Fibroblast of pulmonary artery (primary cell): ENCODE measurements at places on chromosomes 2 and 18.

DNA sequence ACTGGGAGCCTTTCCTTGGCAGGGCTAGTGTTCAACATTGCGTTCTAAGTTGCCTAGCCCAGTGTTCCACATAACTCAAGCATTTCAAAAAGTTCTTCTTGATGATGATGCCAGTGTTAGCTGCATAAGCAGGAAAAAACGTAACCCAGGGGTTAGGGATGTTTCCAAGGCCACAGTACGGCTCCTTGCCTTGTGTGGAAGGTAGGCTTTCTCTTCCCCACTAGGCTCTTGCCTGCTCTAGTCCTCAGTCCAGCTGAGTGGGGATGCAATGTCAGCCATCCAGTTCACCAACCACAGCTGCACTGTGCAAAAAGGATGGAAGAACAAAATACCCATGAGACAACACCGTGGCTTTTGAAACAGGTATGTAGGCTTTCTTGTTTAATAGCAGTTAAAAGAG is 28.0 kb upstream of the CYP26B1 start:
- DNase-seq = no peak

GRCh38 chr2:208210688-208211451 is 21.0 kb upstream of the C2orf80 start:
- no peak for DNase-seq

DNA sequence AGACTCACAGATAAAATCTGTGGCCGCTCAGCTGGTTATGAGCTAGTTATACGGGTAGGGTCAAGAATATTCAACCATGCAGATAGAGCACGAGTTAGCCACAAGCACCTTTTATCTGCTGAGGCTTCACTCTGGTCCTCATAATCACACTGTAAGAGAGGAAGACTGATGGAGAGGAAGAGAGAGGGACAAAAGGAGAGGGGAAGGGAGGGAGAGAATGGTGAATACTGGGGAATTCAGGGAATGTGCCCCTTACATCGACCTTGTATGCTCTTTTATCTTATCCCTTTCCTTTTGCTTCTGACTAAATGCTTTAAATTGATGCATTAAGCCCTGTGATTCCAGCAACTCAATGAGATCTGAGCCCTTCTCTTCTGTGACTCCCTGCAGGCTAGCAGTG is 333.1 kb downstream of the DSEL start:
- no peak for DNase-seq

GRCh38 chr2:166335284-166335683 is 40.5 kb downstream of the SCN9A start:
- peak; percentile 49 for DNase-seq

DNA sequence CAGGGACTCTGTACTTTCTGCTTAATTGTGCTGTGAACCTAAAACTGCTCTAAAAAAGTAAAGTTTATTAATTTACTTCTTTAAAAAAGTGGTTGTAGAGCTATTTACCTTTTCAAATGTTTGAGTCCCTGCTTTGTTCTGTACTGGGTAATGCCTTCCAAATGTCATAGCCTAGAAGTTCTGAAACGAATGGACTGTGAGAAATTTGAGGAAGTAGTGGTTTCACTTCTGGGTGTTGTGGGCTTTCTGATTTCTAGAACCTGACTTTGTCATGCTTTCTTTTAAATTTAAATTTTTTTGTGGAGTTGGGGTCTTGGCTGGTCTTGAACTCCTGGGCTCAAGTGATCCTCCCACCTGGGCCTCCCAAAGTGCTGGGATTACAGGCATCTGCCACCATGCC is 44.6 kb downstream of the SMAD4 start:
- no peak for DNase-seq

DNA sequence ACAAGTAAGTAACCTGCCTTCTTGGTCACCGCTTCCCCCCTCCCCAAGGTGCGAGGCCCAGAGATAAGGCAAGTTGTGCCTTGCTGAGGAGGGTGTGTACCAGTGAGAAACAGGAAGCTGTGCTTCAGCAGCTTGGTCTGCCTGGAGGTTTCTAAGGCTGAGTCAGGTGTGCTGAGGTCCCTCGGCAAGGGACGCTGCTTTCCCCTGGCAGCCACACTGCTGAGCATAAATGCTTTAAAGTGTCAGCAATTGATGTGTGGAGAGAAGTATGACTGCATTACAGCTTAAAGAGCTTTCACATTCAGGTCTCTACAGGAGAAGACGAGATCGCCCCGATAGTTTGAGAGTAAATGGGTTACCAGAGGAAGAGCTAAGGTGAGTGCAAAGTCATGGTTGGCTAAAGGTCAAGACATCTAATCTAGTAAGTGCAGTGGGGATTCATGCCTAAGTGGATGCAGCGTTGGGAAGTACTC is 86.9 kb downstream of the LIMS1 start:
- no peak for DNase-seq

- peak; percentile 66 for DNase-seq
Measured at GRCh38 chr2:217868911-217869334, 133.9 kb downstream of the TNS1 start.

DNA sequence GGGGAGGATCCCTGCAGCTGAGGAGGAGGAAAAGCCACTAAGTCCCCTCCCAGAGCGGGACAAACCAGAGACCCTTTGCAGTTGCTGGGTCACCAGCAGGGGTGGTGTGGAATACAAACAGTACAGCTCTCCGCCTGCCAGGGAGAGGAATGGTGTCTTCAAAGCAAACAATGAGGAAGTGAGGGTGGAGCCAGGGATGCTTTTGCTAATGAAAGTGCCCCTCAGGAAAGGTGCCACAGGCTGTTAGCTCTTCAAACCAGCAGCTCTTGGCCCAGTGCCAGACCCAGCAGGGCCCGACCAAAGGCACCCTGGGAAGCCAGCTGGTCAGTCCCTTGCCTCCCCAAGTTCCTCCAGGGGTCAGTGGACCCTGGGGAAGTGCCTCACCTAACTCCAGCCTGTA is 102.8 kb downstream of the HIBCH start:
- no peak for DNase-seq

DNA sequence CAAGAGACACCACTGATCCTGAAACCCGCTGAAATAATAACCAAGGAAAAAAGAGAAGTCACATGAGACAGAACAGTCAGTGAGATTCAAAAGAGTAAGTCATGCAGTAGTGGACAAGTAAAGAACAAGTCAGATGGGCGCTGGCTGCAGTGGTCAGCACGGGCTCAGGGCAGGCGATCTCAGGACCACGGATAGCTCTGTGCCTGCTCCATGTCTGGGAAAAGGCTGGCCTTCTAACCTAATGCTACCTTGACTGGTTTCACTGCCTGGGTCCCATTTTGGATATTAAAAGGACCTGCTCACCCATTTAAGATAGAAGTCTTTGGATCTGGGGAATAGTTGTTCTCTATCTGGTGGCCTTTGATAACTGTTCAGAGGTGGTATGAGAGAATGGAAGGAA is 61.7 kb upstream of the LCLAT1 start:
- peak; percentile 53 for DNase-seq

DNA sequence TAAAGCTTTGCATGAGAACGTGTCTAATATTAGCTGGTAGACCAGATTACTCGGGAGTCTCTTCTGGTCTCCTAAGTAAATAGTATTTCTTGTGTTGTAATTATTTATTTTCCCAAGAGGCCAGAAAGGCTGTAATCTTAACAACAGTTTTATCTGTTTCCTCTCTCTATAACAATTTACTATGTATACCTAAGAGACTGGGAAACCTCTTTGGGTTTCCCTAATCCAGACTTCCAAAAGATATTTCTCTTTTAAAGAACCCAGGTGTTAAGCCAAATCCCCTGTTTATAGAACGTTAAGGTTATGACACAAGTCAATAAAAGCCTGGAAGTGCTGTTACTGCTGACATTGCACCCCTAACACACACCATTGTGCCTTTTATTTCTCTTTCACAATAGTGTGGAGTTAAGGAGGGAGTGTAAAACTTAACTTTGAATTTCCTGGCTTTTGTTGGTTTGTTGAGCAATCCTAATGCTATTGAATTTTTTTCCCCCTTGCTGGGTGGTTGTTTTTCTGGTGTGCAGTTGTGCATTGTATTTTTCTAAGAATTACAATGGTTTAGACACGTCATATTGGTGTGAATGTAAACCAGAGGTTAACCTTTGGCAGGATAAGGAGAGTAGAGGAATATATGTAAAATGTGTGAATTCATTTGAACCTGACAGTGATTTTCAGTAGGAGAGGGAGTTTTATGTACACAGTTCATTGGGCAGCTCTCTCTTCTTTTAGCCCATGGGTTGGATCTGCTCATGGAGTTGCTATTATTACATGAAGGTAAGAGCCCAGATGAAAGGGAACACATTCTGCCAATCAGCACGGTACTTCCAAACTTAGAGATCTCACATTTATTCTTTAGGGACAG is 192.8 kb downstream of the MTX2 start:
- DNase-seq = peak; percentile 84

GRCh38 chr2:197209742-197210408 is 100.7 kb downstream of the ANKRD44 start:
- no peak for DNase-seq

- DNase-seq = no peak
Measured at GRCh38 chr2:67895227-67895941, 167.4 kb downstream of the C1D start.

GRCh38 chr2:118925981-118926380 is 16.0 kb upstream of the MARCO start:
- DNase-seq = no peak

GRCh38 chr18:3493501-3494244 is 43.7 kb downstream of the TGIF1 start:
- no peak for DNase-seq

- DNase-seq = peak; percentile 72
Measured at GRCh38 chr2:152466980-152467676, 132.2 kb downstream of the FMNL2 start.

- no peak for DNase-seq
Measured at GRCh38 chr2:175074478-175074877, 69.3 kb upstream of the CHN1 start.

- DNase-seq = no peak
Measured at GRCh38 chr2:188529710-188530109, 238.0 kb downstream of the GULP1 start.

- no peak for DNase-seq
Measured at GRCh38 chr2:55530539-55531081, 11.1 kb downstream of the CFAP36 start.

DNA sequence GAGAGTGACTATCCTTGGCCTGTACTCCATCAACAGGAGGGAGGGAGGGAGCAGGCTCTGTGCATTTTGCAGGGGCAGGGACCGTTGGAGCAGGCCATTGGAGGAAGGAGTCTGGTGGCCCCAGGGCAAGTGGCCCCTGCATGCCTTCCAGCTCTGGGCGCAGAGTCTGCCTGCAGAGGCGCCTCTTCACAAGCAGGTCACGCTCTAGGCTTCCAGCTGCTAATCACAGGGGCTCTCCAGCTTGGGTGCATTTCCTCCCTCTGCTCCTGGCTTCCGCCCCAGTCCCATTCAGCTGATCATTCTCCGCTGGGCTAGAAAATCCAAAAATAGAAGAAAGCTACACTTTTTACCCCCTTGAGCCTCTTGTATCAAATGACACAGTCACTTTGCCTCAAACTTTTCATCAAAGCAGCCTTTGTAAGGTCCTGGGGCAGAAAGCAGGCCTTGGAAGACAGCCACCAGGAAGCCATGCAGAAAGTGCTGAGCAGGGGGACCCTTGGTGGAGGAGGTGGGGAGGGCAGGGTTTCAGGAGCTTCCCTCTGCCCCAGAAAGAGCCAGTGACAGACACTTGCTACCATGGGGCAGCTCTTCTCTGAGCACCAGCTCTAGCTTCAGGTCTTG is 11.3 kb downstream of the TMEM247 start:
- peak; percentile 45 for DNase-seq

GRCh38 chr2:8565399-8566154 is 116.3 kb upstream of the ID2 start:
- no peak for DNase-seq

DNA sequence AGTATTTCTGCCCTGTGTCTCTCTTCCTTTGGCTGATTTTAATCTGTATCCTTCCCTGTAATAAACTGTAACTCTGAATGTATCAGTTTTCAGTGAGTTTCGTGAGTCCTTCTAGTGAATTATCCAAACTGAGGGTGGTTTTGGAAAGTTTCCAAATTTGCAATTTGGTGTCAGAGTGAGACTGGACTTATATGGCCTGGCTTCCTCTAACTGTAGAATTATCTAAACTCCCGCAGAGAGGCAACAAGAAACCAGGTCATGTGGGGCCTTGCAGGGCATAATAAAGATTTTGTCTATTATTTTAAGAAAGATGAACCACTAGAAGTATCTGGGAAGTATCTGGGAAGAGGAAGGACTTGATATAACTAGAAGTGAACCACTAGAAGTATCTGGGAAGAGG is 95.3 kb upstream of the RNF152 start:
- no peak for DNase-seq

DNA sequence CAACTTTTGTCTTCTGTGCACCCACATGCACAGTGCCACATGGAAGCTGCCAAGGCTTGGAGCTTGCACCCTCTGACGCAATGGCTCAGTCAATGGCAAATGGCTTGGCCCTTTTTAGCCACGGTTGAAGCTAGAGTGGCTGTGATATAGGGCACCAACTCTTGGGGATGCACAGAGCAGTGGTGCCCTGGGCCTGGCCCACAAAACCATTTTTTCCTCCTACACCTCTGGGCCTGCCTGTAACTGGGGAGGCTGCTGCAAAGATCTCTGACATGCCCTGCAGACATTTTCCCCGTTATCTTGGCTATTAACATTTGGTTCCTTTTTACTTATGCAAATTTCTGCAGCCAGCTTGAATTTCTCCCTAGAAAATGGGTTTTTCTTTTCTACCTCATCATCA is 74.9 kb downstream of the ZDBF2 start:
- no peak for DNase-seq
